ENCODE measurements at places on chromosomes 1 and 21.

DNA sequence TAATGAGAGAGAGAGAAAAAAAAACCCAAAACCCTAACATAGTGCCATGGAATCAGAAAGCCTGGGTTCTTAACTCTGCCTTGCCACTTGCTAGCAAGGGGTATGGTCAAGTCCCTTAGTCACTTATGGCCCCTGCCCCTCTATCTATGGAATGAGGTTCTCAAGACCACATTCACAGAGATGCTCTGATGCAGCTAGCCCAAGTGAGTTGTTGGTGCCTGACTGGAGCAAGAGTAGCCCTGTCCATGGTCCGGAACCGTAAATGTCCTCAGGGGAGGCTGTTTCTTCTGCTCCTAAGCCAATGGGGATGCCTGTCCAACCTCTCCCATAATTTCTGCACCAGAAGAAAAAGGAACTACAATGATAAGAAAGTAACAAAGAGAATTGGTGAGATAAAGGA is 56.8 kb downstream of the CSMD2 start:
- DNase-seq: no peak

- no peak for DNase-seq
Measured at GRCh38 chr1:202143768-202144401, 652 bp downstream of the ARL8A start.

DNA sequence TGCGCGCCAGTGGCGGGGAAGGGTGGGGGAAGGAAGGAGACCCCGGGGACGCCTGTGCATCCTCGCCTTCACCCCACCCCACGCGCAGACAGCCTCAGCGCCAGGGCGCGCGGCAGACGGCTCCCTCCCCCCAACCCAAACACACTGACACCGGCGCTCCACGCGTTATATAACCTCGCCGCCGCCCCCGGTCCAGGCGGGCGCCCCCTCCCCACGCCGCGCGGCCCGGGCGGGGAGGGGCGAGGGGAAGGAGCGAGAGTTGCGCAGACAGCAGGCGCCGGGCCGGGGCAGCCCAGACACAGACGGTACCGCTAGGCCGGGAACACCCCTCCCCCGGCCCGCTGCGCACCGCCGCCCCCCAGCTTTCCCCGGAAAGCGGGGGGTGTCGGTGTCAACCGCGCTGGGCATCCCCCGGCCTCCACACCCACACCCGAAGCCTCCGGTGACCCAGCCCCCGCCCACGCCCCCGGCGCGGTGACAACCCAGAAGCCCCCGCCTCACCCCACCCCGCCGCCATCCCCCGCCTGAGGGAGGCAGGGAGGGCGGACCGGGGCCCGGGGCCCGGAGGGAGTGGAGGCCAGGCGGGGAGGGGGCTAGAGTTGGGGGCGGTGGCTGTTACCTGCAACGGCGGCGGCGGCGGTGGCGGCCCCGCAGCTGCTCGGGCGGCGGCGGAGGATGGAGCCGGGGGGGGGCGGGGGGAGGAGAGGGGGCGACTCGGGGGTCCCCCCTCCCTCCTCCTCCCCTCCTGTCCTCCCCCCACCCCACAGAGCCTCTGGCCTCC is 432 bp downstream of the AKT3 start:
- peak; percentile 58 for DNase-seq

DNA sequence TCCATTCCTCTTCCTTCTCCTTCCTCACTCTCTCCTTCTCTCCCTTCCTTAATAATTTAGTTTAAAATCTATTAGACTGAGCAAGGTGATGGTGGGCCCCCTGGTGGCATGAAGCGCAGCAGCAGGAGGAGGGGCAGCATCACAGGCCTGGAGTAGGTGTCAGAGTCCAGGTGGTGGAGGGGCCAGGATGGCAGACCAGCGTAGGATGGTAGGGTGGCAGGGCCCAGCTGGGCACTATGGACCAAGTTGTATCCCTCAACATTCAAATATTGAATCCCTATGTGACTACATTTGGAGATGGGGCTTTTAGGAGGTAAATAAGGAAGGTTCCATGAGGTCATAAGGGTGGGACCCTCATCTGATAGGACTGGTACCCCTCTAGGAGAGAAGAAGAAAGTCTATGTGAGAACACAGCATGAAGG is 61.0 kb downstream of the WDR4 start:
- DNase-seq: peak; percentile 48

DNA sequence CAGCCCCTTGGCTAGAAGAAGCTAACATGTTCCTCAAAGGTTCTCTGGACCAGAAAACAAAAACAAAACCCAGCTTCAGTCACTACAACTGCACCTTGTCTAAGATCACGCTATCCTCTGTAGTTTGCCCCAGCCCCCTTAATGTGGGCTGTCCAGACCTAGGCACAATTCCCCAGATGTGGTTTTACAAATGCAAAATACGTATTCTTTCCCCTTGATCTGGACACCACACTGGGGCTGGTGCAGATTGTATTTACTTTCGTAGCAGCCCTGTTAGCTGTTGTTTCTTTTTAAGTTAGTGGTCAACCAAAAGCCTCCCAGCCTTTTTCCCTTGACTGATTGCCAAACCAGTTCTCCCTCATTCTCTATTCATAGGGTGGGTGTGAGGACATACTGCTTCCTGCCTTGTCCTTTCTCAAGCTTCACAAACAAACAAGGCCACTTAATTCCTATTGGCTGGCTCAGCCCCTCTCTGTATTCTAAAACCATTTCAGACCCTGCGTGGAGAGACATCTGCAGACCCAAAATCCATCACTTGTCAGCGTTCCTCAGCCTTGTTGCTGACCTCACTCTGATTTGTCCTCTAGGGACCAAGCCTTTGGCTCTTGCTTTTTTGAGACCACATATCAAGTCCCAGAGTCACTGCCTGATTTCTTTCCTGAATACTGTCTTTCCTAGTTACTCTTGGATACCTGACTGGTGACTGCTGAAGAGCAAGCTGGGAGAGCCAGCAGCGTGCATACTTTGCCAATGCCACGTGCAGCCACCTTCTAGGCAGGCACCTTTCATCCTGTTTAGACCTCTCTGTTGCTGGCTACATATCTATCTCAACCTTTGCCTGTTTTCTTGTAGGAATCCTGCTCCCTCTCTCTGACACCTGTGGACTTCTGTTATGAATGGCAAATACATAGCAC is 96.4 kb upstream of the RAB3GAP2 start:
- DNase-seq: no peak

GRCh38 chr1:165896277-165896676 is 68.9 kb downstream of the UCK2 start:
- DNase-seq: no peak

- no peak for DNase-seq
Measured at GRCh38 chr1:200625381-200625824, 4.9 kb upstream of the KIF14 start.

GRCh38 chr1:184854036-184854435 is 99.4 kb upstream of the EDEM3 start:
- no peak for DNase-seq

DNA sequence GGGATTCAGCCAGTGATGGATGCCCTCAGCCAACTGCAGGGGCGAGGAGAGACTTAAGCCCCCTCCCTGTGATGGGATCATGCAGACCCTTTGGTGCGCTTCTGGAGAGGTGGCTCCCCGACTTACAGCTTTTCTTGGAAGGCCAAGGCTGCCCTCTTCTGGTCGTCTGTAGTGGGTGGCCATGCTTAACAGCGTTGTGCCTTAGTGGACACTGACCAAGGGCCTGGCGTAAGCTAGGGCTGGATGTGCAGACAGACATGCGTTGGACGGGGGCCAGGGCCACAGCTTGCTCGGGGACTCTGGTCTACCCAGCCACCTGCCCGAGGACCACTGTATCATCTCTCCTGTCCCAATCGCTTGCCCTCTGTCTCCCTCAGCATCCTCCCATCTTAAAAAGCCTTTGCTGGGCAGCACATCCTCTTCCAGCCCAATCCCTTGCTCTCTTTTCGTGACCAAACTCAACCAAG is 5.5 kb downstream of the AZIN2 start:
- peak; percentile 8 for DNase-seq

DNA sequence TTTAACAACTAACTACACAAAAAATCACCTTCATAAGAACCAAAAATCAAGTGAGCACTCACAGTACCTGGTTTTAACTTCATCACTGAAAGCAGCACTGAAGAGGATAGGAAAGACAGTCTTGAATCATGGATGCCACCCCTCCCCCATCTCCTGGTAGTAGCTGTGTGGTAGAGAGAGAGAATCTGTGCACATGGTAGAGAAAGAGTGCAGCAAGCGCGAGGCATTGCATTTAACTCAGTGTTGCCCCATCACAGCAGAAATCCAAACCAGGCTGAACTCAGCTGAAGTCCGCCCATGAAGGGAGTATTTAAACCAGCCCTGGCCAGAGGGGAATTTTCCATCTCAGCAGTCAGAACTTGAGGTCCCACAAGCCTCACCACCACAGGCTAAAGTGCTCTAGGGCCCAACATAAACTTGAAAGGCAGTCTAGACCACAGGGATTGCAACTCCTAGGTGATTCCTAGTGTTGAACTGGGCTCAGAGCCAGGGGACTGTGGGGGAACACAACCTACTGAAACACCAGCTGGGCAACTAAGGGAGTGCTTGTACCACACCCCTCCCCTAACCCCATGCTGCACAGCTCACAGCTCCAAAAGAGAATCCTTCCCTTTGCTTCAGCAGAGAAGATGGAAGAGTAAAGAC is 38.4 kb downstream of the VAV3 start:
- DNase-seq: no peak

DNA sequence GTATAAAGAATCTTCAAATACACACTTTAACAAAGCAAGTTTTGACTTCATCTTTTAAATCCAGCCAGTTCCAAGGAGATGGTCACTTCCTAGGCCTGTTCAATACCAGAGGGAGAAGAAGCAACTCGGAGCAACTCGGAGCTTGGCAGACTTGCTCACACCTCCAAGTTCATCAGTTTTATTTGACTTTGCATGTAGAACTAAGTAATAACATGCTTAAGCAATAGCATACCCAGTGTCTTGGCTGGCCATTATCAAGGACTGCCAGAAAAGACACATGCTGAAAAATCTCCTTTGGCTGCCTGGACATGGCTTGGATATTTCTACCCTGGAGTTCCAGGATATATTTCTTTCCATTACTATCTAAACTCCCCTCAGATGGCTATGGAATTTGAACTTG is 52.6 kb downstream of the GNG12 start:
- no peak for DNase-seq

DNA sequence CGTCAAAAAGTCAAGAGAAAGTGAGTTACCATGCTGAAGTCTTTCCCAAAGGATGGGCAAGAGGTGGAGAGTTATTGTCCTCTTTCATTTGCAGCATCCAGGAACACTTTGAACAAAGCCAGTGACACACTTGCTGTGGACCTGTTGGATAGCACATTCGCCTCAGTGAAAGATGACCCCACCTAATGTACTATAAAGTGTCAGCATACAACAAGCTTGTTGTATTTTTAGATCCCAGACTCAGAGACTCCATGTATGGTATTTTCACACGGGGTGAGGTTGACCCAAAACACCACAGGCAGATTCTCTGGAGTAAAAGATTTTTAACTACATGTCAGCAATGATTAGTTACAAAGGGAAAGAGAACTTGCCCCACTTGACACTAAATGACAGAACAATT is 273.8 kb downstream of the PTBP2 start:
- DNase-seq: no peak

- DNase-seq: no peak
Measured at GRCh38 chr1:228087771-228088251, 5.3 kb downstream of the ARF1 start.

- no peak for DNase-seq
Measured at GRCh38 chr1:93777255-93777654, 95.6 kb upstream of the BCAR3 start.

DNA sequence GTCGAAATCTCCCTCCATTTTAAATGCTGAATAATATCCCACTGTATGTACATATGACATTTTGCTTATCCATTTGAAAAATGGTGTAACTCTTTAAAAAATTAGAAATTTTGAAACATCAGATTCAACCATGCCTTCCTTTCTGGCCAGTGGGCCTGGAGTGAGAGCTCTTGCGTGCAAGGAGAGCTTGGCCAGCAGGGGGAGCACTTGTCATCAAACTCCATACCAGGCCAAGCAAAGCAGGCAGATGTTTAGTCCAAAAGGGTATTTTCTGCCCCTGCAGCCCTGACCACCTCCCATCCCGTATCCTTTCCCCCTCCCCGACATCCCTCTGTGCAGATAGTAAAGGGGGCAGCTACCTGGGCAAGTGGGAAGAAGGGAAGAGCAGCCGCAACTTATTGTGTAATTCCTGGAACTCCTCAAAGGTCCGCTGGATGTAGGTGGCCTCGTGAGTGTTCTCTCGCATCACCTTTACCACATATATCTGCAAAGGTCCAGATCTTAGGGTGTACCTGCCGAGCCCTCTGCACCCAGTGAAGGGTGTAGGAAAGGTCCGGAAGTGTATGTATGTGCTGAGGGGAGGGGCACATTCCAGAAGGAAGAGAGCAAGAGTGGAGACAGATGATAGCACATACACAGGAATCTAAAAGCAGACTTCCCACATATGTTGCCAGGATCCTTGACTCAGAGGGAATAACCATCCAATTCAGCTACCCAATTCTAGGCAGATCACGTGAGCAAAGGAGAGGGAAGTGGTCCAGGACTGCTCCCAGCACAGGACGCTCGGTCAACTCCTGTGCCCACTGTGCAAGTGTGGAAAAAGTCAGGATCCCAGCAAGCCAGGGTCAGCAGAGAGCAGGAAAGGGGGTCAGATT is 19.9 kb upstream of the PPP1R15B start:
- DNase-seq: peak; percentile 67

DNA sequence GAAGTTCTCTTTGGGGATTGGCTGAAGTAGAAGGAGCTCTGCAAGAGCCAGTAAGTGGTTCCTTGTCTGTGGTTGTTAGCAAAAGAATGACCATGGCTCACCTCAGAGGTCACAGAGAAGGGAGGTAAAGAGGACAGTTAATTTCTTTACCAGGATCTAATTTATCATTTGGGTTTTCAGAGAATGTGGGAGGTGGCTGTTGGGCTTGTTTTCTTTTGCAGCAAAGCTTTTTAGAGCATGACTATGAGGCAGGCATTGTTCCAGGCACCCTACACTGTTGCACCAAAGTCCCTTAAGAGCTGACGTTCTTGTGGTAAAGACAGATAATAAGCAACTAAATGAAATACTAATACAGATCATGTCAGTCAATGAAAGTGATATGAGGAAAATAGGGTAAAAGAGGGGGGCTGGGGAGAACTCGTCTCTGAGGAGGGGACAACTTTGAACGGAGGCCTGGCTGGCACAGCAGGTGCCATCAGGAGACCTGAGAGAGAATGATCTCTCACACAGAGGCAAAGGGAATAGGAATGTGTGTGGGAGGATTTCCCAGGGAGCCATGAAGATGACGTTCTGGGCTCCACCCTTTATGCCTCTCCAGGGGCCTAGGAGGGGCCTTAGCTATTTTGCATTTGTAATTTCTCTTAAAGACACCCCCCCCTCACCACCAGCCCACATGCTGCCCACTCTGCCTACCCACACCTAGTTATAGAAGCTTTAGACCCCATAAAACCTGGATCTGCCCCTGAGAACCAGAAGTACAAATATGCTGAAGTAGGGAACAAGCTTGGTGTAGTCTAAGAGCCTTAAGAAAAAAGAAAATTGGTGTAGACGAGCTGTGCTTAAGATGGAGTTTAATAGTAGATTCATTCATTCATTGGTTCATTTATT is 177.5 kb downstream of the ROR1 start:
- no peak for DNase-seq

GRCh38 chr1:194477908-194478307 is 1291.5 kb upstream of the B3GALT2 start:
- no peak for DNase-seq

GRCh38 chr1:175399795-175400194 is 207.2 kb upstream of the KIAA0040 start:
- DNase-seq: no peak

Data from T follicular helper cell (primary cell).